ENCODE measurements at places on chromosomes 7 and 10.

GRCh38 chr10:61272781-61273180, 180.4 kb downstream of the TMEM26 start:
- no peak for DNase-seq

GRCh38 chr10:103690281-103690680, 165.1 kb downstream of the SH3PXD2A start:
- DNase-seq, result no peak

DNA sequence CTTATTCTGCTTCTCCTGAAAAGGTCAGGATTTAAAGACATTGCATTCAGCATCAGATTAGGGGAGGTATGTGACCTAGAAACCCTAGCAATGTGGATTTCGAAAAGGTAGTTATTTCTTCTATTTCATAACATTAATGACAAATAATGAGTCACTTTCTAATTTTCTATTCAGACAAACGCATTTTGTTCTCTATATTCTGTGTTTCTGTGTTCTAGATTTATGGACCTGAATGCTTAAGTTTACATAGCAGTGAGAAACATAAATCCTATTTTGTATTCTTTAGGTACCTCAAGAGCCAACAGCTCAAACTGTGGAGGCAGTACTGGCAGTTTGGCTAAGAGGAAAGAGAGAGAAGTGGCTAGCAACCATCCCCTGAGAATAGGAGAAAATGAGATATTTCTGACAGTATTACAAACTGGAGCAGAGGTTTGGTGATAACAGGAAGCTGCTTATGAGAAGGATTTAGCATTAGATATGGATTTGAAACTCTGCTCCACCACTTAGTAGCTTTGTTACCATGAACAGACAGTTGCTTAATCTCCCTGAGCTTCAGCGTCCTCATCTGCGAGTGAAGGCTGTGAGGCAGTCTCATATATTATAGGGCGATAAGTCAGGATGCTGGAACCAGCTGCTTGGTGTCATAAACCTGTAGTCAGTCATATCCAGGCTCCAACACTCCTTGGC, 28.2 kb downstream of the CDK14 start:
- no peak for DNase-seq

GRCh38 chr10:18397906-18398305, 253.5 kb downstream of the NSUN6 start:
- DNase-seq, result no peak

DNA sequence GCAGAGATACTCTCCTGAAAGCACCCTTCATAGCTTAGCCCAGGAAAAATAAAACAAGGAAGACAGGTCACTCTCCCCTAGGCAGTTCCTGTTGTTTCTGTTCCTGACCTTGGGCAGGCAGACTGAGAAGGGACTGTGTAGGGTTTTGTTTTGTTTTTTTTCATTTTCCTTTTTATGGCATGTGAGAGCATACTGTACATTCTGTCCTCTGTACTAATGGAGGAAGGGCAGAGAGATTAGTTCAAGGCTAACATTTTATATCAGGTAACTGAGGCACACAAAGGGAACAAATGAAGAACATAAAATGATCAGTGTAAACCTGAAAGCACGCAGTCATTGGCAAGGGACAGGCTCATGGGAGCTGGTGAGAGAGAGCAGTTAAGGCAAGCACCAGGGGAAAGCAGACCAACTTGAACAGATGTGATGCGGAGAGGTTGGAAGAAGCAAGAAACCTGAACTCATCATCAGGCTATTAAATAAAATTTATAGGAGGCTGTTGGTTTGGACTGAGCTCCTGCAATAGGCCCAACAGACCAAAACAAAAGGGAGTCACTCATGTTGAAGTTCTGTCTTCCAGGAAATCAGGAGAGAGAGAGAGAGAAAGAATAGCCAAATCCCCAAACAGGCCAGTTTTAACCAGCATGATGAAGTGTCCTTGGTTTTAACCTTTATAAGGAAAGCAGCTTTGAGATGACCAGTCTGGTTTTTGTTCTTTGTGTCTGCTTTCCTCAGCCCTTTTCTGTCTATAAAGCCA, 34.1 kb upstream of the PDCD4 start:
- no peak for DNase-seq

Data from CD4-positive, alpha-beta memory T cell (primary cell).